ENCODE measurements at places on chromosomes 1 and 21.

DNA sequence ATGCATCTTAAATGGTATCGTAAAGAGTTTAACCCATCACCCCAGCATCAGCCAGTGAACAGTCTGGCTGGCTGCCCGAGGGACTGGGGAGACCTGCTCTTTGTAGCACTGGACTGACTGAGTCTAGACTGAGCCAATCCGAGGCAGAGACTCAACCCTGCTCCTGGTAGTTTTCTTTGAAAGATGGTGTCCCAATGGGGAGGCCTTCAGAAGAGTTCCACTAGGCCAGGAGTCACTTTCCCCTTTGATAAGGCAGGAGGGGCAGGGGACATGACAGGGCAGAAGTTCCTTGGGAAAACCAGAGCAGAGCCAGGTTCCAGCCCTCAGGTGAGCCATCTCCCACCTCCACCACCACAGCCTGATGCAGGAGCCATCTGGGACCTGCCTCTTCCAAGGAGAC, 203.5 kb downstream of the CAMTA1 start:
- no peak for DNase-seq

DNA sequence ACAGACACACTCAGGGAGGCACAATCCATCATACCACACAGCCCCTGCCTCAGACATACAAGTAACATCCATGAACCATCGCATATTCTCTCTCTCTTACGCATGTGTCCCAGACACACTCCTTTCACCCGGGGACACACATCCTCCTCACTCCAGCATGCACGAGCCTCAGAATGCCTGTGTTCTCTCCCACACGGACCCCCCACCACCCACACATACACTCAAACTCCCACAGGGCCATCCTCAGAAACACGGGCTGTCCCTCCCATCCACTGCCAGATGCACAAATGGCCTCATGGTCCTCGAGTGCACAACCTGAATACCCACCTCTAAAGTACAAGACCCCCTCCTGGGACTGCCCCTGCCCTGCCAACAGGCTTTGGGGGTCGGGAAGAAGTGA, 2.2 kb upstream of the C1QC start:
- DNase-seq = no peak

DNA sequence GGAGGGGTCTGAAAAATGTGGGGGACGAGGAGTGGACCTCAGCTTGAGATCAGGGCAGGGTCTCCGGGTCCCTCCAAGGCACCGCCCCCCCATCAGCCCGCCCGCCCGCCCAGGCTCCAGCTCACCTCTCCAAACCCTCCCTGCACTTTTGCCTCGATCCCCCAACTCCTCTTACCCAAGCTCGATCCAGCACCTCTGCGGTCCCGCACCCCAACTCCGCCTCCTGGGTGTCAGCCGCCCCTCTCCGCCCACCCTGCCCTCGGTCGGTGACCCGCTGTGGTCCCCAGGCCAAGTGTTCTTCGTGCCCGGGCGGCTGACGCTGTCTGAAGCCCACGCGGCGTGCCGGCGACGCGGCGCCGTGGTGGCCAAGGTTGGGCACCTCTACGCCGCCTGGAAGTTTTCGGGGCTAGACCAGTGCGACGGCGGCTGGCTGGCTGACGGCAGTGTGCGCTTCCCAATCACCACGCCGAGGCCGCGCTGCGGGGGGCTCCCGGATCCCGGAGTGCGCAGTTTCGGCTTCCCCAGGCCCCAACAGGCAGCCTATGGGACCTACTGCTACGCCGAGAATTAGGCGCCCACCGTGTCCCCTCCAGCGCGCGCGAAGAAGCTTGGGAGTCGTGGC, 5.7 kb downstream of the HAPLN2 start:
- DNase-seq = no peak

DNA sequence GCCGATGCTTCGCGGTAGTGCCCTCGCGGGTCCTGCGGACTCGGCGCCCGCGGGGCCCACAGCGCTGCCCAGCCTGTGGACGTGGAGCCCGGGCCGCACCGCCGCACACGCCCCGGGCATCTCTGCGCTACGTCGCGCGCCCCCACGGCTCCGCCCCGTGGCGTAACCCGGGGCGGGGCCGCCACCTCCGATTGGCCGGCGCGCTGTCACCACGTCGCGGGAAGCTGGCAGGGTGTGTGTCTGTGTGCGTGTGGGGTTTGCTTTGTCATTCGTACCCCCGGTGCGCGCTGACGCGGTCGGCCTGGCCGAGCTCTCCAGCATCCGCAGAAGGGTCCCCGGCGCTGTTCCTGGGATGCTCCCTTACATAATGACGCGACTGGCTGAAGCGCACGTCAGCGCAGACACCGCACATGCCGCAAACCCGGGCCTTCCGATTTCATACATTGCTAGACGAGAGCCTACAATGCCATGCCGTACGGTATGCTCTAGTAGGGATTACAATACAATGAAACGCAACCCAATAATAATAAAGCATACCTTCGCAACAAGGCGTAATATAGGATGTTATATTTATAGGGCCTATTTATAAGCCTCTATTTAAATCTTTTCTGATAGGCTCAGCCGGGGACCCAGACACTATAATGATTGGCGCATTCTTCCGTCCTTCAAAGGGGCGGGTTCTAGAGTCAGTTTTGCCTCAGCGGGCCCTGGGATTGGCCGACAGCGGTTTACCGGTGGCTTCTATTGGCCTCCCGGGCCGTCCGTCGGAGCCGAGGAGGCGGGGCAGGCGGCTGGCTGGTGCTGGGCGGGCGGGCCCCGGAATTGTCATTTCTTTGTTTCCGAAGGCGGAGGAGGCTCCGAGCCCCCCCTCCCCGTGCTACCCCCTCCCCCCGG, at the start of gene MACO1:
Gene MACO1 (plus strand): TSS at position 825 of the 894 bp plus-strand sequence. CDS start 202 bp downstream, outside the sequence.
- DNase-seq = peak; percentile 89
